ENCODE measurements at places on chromosomes 12 and 14.

DNA sequence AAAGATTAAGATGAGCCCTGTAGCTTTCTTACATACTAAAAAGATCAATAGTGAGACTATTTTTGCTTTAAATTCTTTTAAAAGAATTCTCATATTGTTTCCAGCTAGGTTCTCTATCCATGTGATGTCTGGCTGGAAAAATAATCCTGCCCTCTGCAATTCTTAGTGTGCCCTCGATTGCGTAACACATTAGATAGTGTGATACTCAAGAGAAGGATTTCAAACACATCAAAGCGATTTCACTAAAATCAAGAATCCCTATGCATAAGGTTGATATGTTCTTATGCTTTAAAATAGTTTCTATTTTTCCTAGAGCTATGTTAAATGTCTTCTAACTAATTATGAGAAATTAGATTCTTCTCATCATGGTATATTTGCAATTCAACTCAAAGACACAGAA lies 127.3 kb upstream of the PLEKHA5 start:
- DNase-seq, result no peak

DNA sequence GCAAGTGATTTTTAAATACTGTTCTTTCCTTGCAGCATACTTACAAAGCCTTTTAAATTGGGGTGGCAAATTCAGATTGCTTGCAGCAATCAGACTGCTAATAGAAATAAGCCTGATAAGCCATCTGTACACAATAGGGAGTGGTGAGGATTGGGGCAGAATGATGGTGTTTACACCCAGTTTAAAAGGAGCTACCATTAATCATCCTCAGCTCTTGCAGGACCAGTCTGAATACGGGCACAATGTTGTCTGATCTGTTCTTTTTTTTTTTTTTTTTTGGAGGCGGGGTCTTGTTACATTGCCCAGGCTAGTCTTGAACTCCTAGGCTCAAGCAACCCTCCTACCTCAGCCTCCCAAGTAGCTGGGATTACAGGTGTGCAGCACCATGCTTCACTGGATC lies 50.1 kb upstream of the REP15 start:
- no peak for DNase-seq

- DNase-seq, result no peak
Observed at GRCh38 chr12:104299842-104300481, 3.6 kb upstream of the EID3 start.

- no peak for DNase-seq
Observed at GRCh38 chr14:50303744-50304471, 8.1 kb downstream of the L2HGDH start.

DNA sequence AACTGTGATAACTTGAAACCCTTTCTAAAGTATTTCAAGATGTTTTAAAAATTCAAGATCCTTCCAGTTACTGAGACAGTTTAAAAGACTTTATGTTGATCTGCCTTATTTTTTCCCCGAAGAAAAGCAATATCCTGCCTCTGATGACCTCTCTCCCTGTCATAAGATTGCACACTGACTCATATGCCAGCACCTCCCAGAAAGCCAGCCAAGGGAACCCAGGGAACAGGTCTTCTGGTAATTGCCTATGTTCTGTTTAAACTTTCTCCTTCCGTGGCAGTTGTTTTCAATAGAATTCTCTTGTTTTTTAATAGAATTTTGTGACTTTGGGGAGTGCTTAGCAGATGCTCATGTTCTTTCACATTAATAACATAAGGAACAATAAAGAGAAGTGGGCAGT lies 300.2 kb upstream of the PRKD1 start:
- DNase-seq, result no peak

GRCh38 chr12:67698672-67699581 lies 50.4 kb downstream of the DYRK2 start:
- DNase-seq, result no peak

GRCh38 chr12:129201029-129201428 lies 347.8 kb downstream of the GLT1D1 start:
- no peak for DNase-seq

DNA sequence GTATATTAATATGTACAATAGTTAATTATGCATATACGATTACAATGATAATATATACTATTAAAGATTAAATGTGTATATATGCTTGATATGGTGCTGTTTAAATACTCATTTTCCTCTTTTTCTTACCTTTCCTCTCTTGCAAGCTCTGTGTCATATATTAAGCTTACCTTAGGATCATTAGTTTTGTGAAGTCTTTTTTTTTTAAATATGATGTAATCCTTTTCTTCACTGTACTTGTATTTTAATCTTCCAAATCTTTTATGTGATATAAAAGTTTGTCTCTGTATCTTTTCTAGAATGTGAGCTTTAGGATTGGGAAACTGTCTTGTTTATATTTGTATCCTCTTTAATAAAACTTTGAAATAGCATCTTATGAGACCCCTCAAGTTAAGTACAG lies 88.7 kb downstream of the CCDC91 start:
- no peak for DNase-seq

GRCh38 chr14:65237941-65238340 lies 135.6 kb upstream of the MAX start:
- DNase-seq, result no peak

DNA sequence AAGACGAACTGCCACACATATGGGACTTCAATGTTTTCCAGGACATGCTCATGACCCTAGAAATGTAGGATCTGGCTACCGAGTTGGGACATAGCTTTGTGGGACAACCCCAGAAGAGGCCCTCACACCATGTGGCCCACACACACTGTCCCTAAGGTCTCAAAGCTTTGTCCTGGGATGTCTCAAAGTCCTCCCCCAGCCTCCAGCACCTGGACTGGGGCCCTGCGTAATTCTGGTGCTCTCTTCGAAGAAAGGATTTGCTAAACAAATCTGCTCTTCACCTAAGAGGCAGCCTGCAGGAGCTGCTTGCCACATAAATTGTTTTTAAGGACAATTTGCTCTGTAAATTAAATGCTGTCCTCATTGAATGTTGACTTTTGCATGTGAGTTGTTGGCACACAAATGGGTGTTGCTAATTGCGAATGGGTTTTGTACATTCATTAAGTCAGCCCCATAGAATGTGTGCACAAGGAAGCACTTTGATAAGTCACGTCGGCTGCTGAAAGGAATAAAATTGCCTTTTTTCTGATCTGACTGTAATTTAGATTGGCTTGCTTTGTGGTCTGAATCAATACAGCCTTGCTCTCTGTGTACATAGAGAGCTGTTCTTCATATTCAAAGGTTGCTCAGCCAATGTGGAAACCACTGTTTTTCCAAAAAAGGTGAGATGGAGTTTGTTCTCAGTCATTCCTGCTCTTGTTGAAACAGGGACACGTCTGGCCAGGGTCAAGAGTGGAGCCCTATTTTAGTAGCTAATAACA lies 161.6 kb upstream of the PWP1 start:
- no peak for DNase-seq

- DNase-seq, result no peak
Observed at GRCh38 chr12:113322343-113322742, 12.6 kb downstream of the SLC8B1 start.
